ENCODE measurements at places on chromosomes 1 and 21. TPM values are rescaled to one million over a fixed set of nuclear protein-coding genes. Genes with fewer than 3 reads are reported as not detected.

- DNase-seq: peak; percentile 62
Observed at GRCh38 chr1:211551638-211552460, 27.1 kb downstream of the SLC30A1 start.

DNA sequence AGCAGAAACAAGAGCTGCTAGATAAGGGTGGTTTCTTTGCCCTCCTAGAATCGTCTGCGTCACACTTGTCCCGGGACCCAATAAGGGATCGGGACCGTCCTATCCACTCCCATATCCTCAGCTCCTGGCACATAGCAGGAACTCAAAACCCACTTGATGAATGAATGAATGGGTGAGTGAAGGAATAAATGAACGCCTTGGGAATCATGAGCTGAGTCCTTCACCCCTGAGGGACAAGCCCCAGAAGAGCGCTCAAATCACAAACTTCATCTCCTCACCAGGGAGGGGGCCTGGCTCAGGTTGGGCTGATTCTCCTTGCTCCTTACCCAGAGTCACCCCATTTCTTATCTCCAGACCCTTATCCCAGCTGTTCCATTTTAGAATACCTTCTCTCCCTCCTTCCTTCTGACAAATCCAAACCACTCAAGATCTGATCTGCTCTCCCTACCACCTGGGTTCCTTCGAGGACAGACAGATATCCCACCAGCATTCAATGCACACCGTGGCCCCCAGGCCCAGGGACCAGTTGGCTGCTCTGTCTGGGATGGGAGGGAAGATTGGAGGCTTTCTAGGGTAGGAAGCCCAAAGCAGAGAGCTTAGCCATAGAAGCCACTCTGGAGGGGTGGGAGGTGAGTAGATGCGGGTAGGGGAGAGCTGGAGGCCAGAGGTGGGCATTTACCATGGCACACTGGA, 643 bp upstream of the MOB3C start:
- no peak for DNase-seq

DNA sequence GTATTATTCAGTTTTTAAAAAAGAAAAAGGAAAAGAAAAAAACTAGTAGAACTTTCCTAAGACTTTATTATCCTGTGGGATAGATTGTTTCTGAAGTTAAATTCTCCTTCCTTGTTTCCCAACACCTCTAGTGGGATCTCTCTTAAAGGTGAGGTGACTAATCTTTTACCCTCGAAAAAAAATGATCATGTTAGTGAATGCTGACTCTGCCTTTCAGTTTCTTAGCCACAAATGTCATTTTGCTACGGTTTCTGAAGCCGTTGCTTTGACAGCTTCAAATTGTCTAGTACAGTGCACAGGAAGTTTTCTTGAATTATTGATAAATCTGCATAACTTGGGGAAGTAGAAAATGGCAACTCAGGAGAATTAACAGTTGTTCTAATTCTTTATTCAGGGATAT, 13.0 kb upstream of the NEK7 start:
- no peak for DNase-seq

DNA sequence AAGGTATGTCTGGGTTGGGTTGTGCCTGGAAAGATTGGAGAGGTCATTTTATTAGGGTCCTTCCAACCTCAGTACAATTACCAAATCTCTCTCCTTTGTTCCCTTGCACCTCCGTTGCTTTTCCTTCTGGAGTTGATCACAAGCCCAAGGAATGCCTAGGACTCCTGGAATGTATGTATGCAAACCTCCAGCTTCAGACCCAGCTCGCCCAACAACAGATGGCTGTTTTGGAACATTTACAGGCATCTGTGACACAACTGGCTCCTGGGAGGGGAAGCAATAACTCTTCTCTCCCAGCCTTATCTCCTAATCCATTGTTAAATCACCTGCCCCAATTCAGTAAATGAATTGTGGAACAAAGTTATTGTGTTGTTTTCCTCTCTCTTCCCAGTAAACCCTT, 8.3 kb downstream of the TSACC start:
- DNase-seq: no peak

DNA sequence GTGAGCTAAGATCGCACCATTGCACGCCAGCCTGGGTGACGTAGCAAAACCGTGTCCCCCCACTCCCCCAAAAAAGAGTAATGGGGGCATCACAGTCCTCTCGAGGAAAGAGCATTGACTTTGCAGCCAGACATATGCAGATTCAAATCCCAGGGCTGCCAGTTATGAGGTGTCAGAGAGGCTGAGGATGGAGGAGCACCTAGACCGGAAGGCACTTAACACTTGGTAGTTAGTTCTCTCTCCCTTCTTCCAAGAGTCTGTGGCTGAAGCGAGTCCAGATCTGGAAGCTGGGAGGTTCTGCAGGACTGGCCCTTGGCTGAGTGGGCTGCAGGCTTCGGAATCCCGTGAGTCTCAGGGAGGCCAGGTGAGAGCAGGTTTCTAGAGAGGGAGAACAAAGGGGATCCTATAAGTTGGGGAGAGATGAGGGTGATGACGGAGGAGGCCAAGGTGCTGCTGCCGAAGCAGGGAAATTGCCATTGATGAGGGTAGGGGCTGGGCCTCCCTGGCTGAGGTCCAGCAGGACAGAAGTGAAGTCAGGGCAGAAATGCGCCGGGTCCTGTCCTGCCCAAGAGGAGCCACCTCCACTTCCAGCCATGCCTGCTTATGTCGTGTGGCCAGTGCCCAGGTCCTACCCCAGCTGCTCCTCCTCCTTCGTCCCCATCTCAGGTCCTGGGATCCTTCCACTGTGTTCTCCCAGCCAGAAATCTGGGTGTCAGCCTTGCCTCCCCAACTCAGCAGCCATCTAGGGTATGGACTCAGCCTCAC, 13.3 kb upstream of the SPOCD1 start:
- DNase-seq: no peak

DNA sequence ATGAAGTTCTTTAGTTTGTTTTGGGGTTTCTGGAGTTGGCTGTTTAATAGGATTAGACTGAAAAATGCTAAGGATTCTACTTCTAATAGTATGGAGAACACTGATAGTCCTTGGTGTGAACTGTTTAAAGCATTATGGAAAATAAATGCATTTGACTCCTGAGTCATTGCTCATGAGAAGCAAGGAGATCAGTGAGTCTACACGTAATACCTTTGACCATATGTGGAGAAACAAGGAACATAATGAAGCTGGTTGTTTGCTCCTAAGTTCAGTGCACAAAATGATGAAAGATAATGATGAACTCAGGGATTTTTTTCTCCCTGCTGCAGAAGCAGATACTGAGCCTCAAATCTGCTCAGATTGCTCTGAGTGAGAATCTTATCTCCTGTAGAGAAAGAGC, 158.9 kb upstream of the COL11A1 start:
- DNase-seq: no peak

- no peak for DNase-seq
Observed at GRCh38 chr1:13813398-13814012, 113.5 kb downstream of the PRDM2 start.

DNA sequence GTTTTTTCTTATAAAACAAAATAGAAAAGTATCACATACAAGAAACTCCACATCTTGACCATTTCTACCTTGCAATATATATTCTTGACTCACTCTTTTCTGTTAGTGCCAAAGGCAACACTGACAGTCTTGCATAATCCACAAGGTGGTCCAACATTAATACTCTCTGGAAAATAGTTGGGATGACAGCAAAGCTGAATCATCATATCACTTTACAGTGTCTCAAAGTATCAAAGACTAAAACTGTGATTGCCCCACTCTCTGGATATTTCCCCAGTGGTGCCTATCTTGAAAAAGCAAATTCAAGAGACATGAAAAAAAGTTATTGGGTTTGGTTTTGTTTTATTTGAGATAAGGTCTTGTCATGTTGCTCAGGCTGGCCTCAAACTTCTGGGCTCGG, 14.6 kb upstream of the TGFBR3 start:
- DNase-seq: no peak

- no peak for DNase-seq
Observed at GRCh38 chr1:109516872-109517271, 7.3 kb upstream of the AMIGO1 start.

Gene TMEM51
- total RNA-seq: 15.9 TPM

Gene HMCN1
- total RNA-seq: 36.9 TPM

Gene RIPK4
- total RNA-seq: 8.8 TPM

Gene SH2D2A
- not detected for total RNA-seq

Gene LHX8
- 1.6 TPM for total RNA-seq

Gene CRABP2
- total RNA-seq: 37.9 TPM

Gene GNAT2
- not detected for total RNA-seq

Gene MEX3A
- total RNA-seq: 7.2 TPM

Measured in urinary bladder (tissue), 4 donors.